ENCODE measurements at places on chromosomes 11 and 22.

DNA sequence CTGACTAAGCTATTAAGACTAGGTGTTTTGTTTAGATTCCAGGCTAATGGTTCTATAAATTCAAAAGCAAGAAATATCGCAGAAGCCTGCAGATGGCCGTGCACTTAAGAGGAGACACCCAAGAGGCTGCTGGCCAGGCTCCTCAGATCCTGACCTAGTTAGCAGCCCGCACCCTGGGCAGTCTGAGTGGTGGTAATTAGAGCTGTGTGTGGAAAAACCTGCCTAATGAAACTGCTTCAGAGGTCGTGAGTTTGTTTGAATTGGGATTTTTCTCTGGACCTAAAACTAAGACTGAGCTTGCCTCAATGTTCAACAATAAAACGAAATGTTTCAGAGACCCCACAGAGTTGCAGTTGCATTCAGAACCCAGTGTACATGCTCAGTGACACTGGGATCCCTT, 627.7 kb downstream of the OPCML start:
- peak; percentile 21 for DNase-seq

GRCh38 chr11:110287537-110287936, 8.9 kb downstream of the RDX start:
- DNase-seq, result no peak

GRCh38 chr22:35311551-35311999, 11.9 kb downstream of the TOM1 start:
- DNase-seq, result no peak

- no peak for DNase-seq
These were observed 12.7 kb downstream of the RPL3 start for GRCh38 chr22:39306456-39307361.

GRCh38 chr11:44376423-44376822, 66.5 kb upstream of the ALX4 start:
- no peak for DNase-seq

DNA sequence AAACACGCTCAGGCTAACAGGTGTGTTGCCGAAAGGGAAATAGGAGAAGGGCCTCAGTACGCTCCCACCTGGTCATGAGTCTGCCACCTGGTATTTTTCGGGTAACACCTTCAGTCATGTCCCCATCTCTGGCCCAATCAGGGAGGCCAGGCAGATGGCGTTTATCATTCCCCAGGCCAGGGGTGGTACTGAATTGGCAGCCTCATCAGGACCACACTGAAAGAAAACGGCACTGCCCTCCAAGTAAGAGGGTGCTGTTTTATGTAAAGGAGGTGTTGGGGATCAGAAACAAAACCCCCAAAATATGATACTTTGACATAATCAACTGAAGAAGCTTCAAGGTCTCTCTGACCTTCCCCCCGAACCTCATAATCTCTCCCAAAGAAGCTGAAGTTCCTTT, 58.9 kb downstream of the RCN1 start:
- no peak for DNase-seq

GRCh38 chr11:69437001-69437875, 44.2 kb upstream of the LINC01488 start:
- no peak for DNase-seq

GRCh38 chr11:77557553-77557952, 32.2 kb upstream of the AQP11 start:
- DNase-seq, result no peak

DNA sequence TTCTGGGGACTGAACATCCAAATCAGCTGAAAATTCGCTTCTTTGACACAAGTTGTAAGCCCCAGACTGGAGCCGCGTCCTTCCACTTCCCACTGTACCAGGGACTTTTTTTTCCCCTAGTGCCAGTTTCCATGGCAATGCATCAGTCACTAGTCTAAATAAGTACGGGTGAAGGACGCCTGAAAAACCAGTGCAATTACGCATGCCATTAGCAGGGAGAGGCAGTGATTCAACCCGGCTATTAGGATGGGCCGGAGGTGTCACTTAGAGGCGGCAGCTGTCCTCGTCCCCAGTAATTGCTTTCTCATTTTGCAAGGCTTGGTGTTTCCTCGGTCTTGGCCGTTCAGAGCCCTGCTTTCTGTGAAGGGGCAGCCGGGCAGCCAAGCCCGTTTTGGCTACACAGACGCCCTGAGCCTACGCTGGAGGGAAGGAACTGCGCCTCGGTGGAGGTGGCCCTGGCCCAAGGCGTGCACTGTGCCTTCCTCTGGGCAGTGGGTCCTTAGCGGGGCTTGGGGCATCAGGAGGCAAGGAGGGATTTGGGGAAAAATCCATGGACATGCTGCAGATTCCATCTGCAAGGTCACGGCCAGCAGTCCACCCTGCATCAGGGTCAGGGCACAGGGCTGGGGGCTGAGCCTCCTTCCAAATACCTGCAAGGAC, 319.7 kb downstream of the CTTN start:
- no peak for DNase-seq

GRCh38 chr22:39253435-39254070, 8.8 kb upstream of the PDGFB start:
- DNase-seq, result peak; percentile 17

DNA sequence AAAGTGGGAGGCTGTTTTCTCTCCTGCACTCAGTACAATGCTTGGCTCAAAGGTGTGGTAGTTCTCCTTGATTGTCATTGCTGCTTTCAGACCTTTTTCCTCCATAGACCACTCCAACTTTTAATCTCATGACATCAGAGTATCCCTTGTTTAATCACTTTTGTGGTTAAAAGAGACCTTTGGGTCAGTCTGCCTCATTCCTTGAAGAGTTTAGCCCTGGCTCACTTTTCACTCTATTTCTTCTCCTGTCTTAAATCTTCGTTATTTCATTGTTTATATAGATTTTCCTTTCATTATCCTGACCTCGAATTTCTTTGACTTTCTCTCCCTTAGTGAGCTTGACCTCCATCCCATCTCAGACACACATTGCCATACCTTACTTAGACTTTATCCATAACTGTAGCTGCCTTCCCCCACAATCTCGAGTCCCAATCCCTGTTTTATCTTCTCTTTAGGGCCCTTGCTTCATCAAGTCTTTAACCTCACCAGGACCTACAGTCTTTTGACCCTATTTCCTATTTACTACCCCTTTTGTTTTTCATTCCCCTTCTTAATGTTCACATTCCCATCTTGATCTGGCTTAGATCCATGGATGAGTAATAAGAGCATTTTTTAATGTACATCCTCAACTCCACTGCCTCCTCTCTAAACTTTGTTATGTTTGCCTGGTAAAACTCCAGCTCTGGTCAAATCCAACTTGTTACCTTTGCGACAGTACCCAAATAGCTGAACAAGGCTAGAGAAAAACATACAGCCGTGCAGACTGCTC, 9.5 kb downstream of the ATXN10 start:
- DNase-seq, result no peak

- no peak for DNase-seq
These were observed 54.0 kb upstream of the SEZ6L start for GRCh38 chr22:26115266-26115665.

- no peak for DNase-seq
These were observed 369.5 kb downstream of the AASDHPPT start for GRCh38 chr11:106446955-106447354.

- DNase-seq, result no peak
These were observed 43.3 kb downstream of the PDGFD start for GRCh38 chr11:104120493-104121137.

DNA sequence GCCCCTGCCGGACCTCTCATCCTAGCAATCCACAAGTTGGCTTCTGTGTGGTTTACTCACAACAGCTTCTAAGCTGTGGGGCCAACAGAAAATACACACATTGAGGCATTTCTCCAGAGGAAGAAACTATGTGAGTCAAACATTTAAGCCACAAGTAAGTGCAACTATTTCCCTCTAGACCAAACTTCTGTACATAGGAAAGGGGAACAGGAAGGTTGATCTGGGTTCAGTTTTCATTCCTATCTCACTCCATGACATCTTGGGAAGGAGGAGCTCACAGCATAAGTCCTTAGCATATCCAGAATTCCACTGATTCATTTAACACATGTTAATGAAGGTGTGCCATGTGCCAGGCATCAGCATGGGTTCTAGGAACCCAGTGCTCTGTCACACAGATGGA, 72.8 kb upstream of the PICALM start:
- no peak for DNase-seq

DNA sequence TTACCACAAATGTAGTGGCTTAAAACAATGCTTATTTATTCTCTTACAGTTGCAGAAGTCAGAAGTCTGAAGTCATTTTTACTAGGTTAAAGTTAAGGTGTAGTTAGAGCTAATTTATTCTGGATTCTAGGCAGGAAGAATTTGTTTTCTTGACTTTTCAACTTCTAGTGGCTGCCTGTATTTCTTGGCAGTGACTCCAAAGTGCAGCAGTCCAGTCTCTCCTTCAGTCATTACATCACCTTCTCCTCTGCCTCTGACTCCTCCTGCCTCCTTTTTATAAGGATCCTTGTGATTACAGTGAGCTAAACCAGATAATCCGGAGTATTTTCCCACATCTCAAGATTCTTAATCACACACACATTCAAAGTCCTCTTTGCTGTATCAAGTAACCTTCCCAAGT, 581.4 kb downstream of the KCNA4 start:
- no peak for DNase-seq

DNA sequence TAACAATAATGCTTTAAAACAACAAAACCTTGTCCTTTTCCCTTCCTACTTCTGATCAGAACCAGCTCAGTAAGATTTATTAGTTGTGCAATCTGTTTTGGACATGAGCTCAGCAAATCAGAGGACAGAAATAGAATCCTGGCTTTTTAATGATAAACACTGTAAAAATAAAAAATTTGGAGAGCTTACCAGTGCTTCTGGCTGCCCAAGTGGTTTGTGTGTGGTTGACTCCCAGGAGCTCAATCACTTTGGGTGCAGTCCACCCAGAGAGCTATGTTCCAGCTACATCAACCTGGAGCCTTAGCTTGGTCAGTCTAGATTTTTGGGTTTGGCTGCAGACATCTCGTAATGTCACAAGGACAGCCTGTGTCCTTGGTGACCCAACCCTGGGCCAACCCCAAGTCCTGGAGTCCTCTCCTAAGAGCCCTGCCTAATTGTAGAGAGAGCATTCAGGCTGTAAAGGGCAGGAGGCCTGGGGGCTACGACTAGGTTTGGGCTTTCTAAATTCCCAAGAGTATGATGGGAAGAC, 28.5 kb downstream of the CD44 start:
- no peak for DNase-seq

DNA sequence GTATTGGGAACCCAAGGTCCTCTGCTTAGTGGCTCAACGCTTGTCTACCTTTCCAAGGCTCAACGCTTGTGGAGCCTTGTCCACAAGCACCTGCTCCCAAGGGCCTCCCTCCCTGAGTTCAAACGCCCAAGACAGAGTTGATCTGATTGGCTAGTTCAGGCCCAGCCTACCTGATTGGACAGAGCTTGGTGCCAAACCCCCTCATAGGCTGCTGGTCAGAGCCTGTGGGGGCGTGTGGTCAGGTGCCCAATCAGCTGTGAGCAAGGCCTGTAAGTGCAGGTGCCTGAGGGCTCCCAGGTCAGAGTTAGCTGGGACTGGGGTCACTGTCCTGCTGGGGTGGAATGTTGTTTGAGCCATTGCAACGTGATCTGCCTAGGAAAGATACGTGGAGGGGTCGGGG, 16.9 kb upstream of the TMPRSS6 start:
- no peak for DNase-seq

- DNase-seq, result no peak
These were observed 863 bp downstream of the YIF1A start for GRCh38 chr11:66287889-66288670.

- DNase-seq, result no peak
These were observed 1.9 kb downstream of the ZFTA start for GRCh38 chr11:63766531-63767235.

- no peak for DNase-seq
These were observed 18.1 kb downstream of the SSH3 start for GRCh38 chr11:67321313-67321871.

DNA sequence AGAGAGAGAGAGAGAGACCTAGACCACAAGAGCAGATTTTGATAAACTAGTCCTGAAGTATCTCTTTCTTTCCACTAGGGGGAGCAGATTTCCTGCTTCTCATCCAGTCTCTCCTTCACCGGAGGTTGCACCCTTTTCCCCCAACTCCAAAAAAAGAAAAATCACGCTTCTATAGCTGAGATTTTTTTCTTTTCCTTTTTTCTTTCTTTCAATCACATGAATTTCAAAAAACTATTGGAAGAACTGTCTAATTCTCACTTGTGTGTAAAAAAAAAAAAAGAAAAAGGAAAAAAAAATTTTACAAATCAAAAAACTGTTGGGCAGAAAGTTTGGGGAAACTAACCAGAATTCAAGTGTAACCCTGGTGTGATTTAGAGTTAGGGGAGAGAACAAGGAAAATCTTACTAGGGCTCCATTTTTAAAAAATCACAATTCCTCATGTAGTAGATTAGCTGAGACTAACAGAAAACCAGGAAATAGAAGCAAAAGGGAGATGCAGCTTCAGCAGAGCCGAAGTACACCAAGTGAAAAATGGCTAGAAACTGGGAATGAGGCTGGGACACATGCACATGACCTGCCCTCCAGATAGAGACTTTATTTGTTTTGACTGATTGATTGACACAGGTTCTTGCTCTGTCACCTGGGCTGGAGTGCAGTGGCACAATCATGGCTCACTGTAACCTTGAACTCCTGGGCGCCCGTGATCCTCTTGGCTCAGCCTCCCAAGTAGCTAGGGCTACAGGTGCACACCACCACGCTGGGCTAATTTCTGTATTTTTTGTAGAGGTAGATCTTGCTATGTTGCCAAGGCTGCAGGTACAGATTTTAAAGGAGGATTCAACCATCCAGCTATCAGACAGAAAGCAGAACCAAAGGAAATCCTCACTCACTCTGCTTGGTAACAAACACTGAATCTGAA, 27.1 kb downstream of the SDHD start:
- DNase-seq, result peak; percentile 8

DNA sequence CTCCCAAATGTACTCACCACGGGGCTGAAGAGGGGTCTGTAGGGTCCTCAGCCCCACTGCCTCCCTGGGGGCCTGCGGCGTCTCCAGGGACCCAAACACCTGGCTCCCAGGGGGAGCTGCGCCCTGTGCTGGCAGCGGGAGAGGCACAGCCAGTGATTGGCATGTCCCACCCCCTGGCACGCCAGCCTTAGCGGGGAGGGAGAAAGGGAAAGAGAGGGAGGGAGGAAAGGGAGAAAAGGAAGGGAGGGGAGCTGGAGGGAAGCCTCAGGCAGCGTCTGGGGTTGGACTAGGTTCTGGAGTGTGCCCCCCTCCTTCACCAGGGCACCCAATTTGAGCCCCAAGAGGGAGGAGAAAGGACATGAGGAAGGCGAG, at the start of gene CHRM1:
Gene CHRM1 (minus strand): TSS at position 163 of the 372 bp plus-strand sequence. CDS start 10,263 bp downstream, outside the sequence.
- no peak for DNase-seq
